Stimulated activated CD8-positive, alpha-beta memory T cell treated with anti-CD3 and anti-CD28 coated beads, Interleukin-7, amount 100 ng/mL, for 1 hour (primary cell): ENCODE measurements at places on chromosomes 7 and 10.

DNA sequence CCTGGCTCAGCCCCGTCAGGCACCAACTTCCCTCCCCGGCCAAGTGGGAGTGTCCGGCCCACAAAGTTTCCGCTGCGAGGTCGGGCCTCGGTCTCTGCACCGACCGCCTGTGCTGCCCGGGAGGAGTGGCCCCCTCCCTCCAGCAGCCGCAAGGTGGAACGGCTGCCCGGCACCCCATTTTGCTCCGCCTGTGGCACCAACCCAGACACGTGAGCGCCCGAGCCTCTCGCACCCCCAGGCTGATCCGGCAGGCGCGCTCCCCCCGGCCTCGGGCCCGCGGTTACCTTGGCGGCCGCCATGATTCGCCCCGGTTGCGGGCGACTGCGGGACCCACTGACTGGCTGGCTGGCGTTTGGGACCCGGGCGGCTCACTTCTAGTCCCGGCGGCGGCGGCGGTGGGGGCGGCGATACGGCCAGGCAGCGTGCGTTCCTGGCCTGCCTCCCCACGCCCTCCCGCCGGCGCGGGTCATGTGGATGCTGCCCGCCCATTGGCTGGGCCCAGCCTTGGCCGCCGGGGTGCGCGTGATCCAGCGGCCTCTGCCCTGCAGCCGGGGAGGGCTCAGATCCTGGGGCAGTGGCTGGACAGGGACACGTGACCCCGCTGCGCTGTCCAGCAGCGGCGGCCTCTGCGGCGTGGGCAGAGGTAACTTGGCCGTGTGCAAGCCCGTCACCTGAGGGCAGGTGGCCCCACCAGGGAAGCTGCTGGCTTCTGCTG is at the start of gene SLC25A13:
SLC25A13 (minus strand) TSS at position 441 of the 715 bp plus-strand sequence; CDS start at position 299, 142 bp downstream.
- peak; percentile 21 for DNase-seq

DNA sequence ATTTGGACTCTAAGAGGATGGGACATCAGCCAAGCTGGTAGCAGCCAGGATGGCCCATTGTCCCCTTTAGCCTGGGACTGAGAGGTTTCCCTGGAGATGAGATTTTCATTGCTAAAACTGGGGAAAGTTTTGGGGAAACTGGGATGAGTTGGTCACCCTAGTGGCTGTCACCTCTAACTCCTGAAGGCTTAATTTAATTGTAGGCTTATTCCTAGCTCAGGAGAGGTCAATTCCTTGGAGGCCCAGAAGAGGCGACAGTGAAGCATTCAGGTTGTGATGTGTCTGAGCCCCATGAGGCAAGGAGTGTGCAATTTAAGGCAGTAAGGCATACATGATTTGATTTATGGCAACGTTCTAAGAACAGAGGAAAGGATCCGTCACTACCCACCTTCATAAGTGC is 24.9 kb upstream of the JAZF1 start:
- no peak for DNase-seq

- no peak for DNase-seq
Measured at GRCh38 chr7:57218196-57218716, 86.0 kb upstream of the ZNF479 start.

GRCh38 chr10:23364378-23364777 is 19.8 kb upstream of the C10orf67 start:
- DNase-seq = no peak

- peak; percentile 1 for DNase-seq
Measured at GRCh38 chr7:123624527-123625183, 23.0 kb downstream of the ASB15 start.

GRCh38 chr10:6136215-6137201 is 47.7 kb downstream of the RBM17 start:
- no peak for DNase-seq
